ENCODE measurements at places on chromosomes 13 and 19.
A peak's percentile ranks its signal among the peaks of the same experiment; 100 is the strongest.

DNA sequence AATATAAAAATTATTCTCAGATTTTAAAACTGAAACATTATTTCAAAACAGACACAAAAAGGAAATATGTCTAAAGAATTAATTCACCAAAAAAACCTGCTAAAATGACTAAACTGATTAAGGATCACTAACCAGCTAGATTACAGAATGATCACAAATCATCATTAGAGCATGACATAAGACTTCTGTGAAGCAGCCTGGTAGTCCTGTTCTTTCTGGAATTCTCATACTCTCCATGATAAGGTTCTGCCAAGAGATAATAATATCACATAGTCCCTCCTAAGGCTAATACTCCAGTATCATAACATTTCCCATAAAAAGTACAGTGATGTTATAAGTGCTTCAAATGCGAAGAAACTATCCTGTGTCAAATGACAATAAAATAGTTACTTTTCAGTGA lies 1814.9 kb downstream of the SLITRK5 start:
- no peaks in the 10 kb centered on the region for H3K36me3 ChIP-seq
- no peaks in the 10 kb centered on the region for H3K4me1 ChIP-seq
- H3K27me3 ChIP-seq: no peaks in the 10 kb centered on the region
- no peak overlapping the region for H3K4me3 ChIP-seq

DNA sequence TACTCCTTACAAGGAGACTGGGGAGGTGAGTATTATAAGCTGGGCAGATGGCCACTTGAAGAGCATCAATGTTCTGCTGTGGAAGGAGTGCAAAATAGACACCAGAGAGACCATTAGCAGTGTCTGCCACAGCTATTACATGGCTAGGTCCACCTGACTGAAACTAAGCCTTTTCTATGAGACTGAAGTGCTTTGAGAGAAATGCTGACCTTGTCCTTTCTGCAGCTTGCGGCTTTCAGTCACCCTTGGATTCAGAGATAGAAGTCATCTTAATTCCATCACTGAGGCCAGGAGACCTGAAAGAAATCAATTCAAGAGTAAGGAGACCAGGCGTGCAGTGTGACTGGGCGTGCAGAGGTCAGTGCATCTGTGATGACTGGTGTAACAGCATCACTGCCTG lies 1.3 kb upstream of the ZFP28 start:
- H3K27me3 ChIP-seq: no peaks in the 10 kb centered on the region
- no peak for DNase-seq
- peaks cover 15% of the 10 kb centered on the region for H3K36me3 ChIP-seq
- no peak overlapping the region for H3K27ac ChIP-seq

DNA sequence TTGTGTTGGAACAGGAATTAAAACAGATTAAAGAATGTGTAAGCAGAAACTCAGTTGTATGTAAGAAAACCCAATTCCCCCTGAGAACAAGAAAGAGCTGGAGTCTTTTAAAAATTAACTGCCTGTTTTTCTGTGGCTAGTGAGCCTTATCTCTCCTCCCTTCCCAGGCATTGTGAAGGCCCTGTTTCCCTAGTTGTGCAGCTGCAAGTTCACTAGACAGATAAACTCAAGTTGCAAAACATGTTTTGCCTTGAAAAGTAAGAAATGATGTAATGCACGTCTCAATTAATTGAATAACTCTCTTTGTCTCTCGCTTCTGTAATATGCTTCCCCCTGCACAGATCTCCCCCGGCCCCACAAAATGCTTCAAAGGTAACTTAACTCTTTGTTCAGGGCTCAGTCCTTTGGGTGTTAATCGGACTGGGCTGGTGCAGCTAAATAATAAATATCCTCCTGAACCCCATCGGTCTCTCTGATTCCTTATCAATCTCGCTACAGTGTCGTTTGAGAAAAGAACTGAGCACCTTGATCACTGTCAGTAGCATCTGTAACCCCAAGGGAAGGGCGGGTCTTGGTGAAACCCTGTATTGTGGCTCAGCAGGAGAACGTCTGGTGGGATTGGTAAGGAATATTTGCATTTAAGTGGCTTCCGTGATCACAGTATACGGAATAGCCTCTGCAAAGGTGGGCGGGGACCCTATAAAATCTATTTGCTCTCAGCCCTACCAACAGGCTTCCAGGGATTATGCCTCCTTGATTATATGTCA lies 1.6 kb upstream of the ZNF556 start:
- H3K27me3 ChIP-seq: no peaks in the 10 kb centered on the region
- no peak for DNase-seq
- H3K4me1 ChIP-seq: no peaks in the 10 kb centered on the region
- no peak overlapping the region for H3K27ac ChIP-seq

DNA sequence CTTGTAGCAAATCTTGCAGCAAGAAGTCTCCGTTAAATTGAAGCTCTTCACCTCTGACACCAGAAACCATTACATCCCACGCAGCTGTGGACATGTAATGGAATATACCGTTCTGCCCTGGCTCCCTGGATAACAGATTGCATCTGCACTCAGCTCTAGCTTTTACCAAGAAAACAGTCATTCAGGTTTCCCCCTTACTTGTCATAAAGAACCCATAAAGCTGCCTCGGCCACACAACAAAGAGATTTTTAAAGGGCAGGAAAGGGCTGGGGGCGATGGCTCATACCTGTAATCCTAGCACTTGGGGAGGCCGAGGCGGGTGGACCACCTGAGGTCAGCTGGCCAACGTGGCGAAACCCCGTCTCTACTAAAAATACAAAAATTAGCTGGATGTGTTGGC lies 127.6 kb upstream of the RFC3 start:
- H3K27ac ChIP-seq: no peak overlapping the region
- no peaks in the 10 kb centered on the region for H3K4me1 ChIP-seq
- H3K36me3 ChIP-seq: no peaks in the 10 kb centered on the region
- H3K4me3 ChIP-seq: no peak overlapping the region
- no peaks in the 10 kb centered on the region for H3K27me3 ChIP-seq
- DNase-seq: no peak

GRCh38 chr13:51154029-51154555 lies 43.0 kb upstream of the C13orf42 start:
- no peaks in the 10 kb centered on the region for H3K36me3 ChIP-seq
- H3K4me3 ChIP-seq: no peak overlapping the region
- H3K27me3 ChIP-seq: no peaks in the 10 kb centered on the region
- H3K4me1 ChIP-seq: peaks cover 13% of the 10 kb centered on the region
- H3K27ac ChIP-seq: peak overlapping the region; percentile 32

GRCh38 chr19:38644719-38645118 lies 2.7 kb upstream of the ACTN4 start:
- H3K4me3 ChIP-seq: no peak overlapping the region
- no peak overlapping the region for H3K27ac ChIP-seq
- peaks cover 2% of the 10 kb centered on the region for H3K36me3 ChIP-seq
- peaks cover 16% of the 10 kb centered on the region for H3K4me1 ChIP-seq
- no peaks in the 10 kb centered on the region for H3K27me3 ChIP-seq
- DNase-seq: no peak

GRCh38 chr13:63449550-63449949 lies 2033.9 kb upstream of the PCDH20 start:
- H3K27me3 ChIP-seq: no peaks in the 10 kb centered on the region
- no peak for DNase-seq
- H3K4me1 ChIP-seq: no peaks in the 10 kb centered on the region
- no peak overlapping the region for H3K27ac ChIP-seq
- H3K36me3 ChIP-seq: no peaks in the 10 kb centered on the region

- no peaks in the 10 kb centered on the region for H3K27me3 ChIP-seq
- DNase-seq: no peak
- no peak overlapping the region for H3K27ac ChIP-seq
- H3K4me1 ChIP-seq: no peaks in the 10 kb centered on the region
- H3K4me3 ChIP-seq: no peak overlapping the region
- no peaks in the 10 kb centered on the region for H3K36me3 ChIP-seq
Measured at GRCh38 chr13:103373916-103374315, 307.7 kb upstream of the SLC10A2 start.

GRCh38 chr13:32116210-32116609 lies 84.6 kb downstream of the FRY start:
- H3K4me1 ChIP-seq: peaks cover 10% of the 10 kb centered on the region
- no peak for DNase-seq
- H3K4me3 ChIP-seq: no peak overlapping the region
- no peaks in the 10 kb centered on the region for H3K36me3 ChIP-seq
- no peak overlapping the region for H3K27ac ChIP-seq

DNA sequence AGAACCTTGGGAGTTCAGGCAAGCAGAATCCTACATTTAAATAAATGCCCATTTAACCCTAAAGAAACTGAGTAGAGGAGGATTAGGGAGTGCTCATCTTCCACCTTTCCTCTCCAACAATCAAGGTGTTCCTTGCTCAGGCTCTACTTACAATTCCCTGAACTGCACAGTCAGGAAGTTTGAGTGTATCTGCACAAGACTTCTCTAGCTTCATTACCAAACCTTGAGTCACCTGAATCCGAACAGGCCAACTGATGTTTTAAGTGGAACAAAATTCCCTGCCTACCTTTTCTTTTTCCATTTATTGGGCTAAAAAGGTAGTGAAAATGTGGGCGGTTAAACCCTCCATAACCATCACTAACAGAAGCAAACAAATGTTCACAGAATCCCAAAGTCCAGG lies 78.3 kb downstream of the FOXO1 start:
- peaks cover 71% of the 10 kb centered on the region for H3K4me1 ChIP-seq
- peak overlapping the region; percentile 14 for H3K27ac ChIP-seq
- no peaks in the 10 kb centered on the region for H3K27me3 ChIP-seq
- no peak overlapping the region for H3K4me3 ChIP-seq
- H3K36me3 ChIP-seq: no peaks in the 10 kb centered on the region

DNA sequence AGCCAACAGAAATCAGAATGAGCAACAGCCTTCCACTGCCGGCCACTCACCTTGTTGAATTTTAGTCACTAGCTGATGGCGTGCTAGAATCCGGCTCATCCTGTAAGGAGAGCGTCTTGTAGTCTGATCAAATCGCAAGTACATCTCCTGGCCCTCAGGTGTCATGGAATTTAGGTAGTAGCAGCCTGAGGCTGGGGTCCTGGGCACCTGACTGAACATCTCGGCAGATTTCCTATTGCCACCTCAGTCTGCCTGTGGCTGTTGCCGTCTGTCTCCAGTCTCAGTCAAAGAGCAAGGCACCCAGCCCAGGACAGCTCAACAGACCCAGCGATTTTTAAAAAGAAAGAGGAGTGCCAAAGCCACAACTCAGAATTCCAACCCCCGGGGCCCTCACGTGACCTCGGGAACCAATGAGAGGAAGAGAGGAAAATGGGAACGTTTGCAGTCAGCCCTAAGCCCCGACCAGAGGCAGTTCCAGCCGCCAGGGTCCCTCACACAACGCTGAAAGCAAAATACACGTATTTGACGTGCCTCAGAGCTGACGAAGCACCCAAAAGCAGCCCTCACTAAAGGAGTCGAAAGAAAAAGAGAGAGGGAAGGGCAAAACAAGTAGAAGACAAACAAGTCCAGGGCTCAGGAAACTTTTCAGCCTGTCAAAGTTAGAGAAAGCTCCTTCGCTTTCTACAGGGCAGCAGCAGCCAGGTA lies at the start of gene STARD13:
Gene STARD13, minus strand, starts transcription at position 336 of the 705 bp plus-strand sequence. Its CDS starts 117 bp downstream, at position 219.
- H3K36me3 ChIP-seq: no peaks in the 10 kb centered on the region
- DNase-seq: peak; percentile 99
- H3K4me1 ChIP-seq: peaks cover 61% of the 10 kb centered on the region
- H3K27ac ChIP-seq: peak within 1 kb of the TSS; percentile 94
- peak within 1 kb of the TSS; percentile 74 for H3K4me3 ChIP-seq
- H3K27me3 ChIP-seq: no peaks in the 10 kb centered on the region

- H3K4me1 ChIP-seq: no peaks in the 10 kb centered on the region
- no peaks in the 10 kb centered on the region for H3K36me3 ChIP-seq
- no peak overlapping the region for H3K27ac ChIP-seq
- H3K27me3 ChIP-seq: no peaks in the 10 kb centered on the region
Measured at GRCh38 chr13:36352350-36352749, 6.2 kb upstream of the SPART start.

DNA sequence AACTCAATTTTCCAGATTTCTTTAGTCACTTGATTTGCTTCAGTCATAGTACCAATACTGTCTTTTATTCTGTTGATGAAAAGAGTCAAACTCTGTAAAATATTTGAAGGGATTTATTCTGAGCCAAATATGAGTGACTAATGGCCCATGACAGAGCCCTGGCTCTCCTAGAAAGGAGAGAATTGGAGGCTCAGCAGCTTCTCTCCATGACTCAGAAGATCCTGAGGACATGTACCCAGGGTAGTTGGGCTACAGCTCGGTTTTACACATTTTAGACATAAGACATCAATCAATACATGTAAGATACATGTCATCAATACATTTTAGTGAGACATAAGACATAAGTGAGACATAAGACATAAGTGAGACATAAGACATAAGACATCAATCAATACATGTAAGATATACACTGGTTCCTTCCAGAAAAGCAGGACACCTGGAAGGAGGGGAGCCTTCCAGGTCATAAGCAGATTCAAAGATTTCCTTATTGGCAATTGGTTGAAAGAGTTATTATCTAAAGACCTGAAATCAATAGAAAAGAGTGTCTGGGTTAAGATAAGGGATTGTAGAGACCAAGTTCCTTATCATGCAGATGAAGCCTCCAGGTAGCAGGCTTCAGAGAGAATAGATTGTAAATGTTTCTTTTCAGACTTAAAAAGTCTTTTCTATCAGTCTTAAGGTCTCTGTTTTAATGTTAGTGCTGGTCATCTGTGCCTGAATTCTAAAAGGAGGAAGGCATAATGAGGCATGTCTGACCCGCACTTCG lies 179.8 kb upstream of the RFC3 start:
- peak overlapping the region; percentile 40 for H3K27ac ChIP-seq
- peaks cover 26% of the 10 kb centered on the region for H3K4me1 ChIP-seq
- no peaks in the 10 kb centered on the region for H3K36me3 ChIP-seq
- no peaks in the 10 kb centered on the region for H3K27me3 ChIP-seq
- H3K4me3 ChIP-seq: no peak overlapping the region

DNA sequence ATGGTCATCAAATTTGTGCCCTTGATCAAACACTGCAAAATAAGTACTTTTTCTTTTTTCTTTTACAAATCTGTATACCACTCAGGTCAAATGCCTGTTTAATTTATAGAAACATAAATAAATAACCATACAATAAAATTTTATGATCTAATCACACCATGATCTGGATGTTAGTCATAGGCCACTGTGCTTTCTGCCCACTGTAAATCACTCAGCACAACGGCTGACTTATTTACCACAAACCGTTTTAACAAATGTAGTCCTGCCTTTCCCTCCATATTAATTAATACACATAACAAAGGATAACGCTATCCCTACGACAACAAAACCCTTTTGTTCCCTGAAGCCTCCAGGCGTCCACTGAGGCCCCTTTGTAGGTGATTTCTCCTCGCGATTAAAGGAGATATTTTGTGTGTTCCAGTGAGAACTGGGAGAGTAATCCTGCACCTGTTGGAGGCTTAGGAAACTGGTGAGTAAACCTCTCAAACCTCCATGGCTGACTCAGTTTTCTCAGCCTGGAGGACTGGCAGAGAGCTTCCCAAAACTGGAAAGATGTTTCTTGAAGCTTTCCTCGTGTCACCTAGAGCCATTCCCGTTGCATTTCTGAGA lies 477.1 kb upstream of the SGCG start:
- no peaks in the 10 kb centered on the region for H3K36me3 ChIP-seq
- no peak overlapping the region for H3K27ac ChIP-seq
- DNase-seq: no peak

DNA sequence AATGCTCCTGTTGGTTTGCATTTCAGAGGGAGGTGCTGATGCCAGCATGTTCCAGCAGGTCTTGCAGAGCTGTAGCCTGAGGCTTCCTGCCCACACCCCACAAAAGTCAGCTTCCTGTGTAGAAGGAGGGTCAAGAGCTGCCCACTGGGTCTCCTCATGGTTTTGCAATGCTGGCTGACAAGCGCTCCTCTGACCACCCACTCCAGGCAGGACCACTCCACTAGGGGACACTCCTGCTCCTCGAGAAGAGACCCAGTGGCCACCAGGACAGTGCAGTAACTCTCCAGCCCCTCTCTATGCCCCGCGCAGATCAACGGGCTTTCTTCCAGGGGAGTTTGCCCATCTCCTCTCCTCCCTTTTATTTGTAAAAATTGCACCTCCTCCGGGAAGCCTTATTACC lies 72.9 kb upstream of the UQCRFS1 start:
- DNase-seq: no peak
- no peak overlapping the region for H3K27ac ChIP-seq
- H3K27me3 ChIP-seq: no peaks in the 10 kb centered on the region
- peaks cover 4% of the 10 kb centered on the region for H3K4me1 ChIP-seq
- H3K4me3 ChIP-seq: no peak overlapping the region
- no peaks in the 10 kb centered on the region for H3K36me3 ChIP-seq
